Effector CD4-positive, alpha-beta T cell (primary cell): ENCODE measurements at places on chromosomes 6 and 20.

DNA sequence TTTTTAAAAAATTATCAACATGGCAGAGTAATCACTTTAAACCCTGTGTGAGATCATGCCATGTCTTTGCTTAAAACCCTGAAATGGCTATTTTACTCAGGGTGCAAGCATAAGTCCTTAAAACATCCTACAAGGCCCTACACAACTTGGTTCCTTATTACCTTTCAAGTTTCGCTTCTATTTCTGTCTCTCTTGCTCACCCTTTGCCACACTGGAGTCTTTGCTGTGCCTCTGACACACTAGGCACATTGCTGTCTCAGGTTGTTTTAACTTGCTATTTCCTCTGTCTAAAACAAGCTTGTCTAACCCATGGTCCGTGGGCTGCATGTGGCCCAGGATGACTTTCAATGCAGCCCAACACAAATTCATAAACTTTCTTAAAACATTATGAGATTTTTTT is 55.6 kb downstream of the KIAA0408 start:
- DNase-seq, result no peak

GRCh38 chr6:79614326-79615305 is 16.5 kb upstream of the SH3BGRL2 start:
- no peak for DNase-seq

DNA sequence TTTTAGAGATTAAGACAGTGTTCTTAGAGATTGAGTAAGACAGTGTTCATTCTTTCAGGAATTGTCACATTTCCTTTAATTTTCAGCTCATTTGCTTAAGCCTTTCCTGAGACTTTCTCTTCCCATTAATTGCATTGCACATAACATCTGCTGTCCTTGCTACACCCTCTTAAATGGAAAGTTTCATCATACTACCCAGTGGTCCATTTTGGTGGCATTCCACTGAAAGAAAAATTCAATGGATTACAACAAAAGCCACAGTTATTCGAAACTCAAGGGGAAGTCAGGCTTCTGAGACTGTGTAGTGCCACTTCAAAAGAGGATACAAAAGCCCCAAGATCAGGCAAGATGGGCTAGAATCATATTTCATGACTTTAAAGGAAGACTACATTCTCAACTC is 64.0 kb downstream of the RSPO3 start:
- no peak for DNase-seq

DNA sequence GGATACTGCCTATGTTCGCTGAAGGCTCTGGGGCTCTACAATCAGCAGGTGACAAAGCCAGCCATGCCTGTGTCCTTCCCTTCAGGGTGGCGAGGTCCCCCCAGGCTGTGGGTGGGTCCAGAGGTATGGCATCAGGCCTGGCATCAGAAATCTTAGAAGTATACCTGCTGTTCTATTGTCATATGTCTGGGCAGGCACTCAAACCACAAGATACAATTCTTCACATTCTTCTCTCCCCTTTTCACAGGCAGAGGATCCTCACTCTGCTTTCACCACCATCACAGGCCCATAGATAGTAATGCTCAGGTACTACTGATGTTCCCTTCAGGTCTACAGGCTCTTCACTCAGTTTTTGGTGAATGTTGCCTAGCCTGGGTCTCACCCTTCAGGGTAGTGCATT is 1180.0 kb upstream of the CITED2 start:
- no peak for DNase-seq

DNA sequence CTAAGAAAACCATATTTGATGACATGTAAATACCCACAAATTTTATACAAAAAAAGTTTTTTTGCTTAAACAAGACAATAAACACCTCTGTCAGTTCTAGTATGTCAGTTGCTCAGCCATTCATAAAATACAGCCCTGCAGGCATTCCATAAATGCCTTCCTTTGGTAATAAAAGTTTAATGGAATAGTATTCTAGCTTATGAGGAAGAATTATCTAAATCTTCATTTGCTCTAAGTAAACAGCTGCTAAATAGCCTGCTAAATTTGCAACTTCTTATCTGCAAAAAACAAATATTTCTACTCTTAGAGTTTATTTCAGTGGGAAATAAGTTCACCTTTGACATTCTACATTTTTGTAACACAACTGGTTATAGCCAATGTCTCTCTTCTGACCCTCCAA is 108.8 kb downstream of the SMLR1 start:
- no peak for DNase-seq

- no peak for DNase-seq
Observed at GRCh38 chr20:58137651-58138265, 90.7 kb downstream of the ANKRD60 start.

DNA sequence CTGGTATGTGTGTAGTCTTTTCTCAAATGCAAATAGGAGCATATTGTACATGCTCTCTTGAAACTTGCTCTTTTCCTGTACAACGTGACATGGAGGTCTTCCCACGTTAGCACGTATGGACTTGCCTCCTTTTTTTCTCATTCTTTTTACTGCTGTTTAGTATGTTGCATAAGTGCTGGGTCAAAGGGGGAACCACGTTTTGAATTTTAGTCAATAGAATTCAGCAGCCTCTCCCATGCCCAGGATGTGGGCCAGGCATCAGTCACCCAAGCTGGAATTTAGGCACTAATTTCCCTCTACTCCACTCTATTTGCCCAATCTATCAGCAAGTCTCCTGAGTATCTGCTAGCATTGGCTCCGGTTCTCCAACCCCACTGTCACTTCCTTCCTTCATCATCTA is 41.5 kb upstream of the RNF24 start:
- no peak for DNase-seq

- DNase-seq, result no peak
Observed at GRCh38 chr6:6886886-6887285, 220.9 kb upstream of the RREB1 start.

GRCh38 chr20:2709205-2709981 is 16.8 kb downstream of the EBF4 start:
- DNase-seq, result no peak
